Right renal pelvis (tissue), 4 donors: ENCODE measurements at places on chromosomes 7 and 10. TPM values are rescaled to one million over a fixed set of nuclear protein-coding genes. Genes with fewer than 3 reads are reported as not detected.

GRCh38 chr10:93941606-93942005 is 47.8 kb downstream of the SLC35G1 start:
- no peak for DNase-seq

GRCh38 chr10:27541796-27542729 is 38.0 kb downstream of the RAB18 start:
- no peak for DNase-seq

DNA sequence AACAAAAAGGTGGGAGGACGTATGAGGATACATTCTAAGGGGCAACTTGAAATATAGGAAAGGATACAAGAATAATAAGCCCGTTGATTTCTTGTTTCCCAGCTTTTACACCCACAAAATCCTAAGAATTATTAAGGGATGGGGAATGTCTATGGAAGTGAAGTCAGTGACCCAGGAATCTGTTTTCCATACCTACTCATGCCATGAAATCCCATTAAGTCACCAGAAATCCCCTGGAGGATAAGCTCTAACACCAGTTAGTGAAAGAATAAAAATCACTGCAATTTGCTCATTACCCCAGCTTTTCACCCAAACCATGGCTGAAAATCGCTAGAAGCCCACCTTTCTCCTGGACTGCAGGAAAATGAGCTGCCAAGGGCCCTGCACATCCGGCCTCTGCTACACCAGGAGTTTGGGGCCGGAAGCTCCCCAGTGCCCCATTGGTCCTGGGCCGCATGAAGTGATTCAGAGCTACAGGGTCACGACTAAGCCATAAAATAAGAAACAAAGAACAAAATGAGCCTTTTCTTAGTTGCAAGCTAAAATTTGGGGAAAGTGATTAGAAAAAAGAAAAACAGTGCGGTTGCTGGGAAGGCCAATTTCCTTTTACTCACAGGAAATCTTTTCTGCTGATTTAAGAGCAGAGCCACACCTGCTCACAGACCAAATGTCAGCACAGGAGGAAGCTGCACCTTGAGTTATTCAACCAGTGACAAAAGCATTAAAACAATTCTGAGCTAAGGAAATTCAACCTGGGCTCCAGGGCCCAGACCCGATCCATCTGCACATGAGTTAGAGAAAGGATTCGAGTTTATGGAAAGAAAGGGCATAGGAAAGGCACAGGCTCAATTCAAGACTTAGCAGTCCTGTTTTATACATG is 40.3 kb downstream of the HIPK2 start:
- DNase-seq, result no peak

DNA sequence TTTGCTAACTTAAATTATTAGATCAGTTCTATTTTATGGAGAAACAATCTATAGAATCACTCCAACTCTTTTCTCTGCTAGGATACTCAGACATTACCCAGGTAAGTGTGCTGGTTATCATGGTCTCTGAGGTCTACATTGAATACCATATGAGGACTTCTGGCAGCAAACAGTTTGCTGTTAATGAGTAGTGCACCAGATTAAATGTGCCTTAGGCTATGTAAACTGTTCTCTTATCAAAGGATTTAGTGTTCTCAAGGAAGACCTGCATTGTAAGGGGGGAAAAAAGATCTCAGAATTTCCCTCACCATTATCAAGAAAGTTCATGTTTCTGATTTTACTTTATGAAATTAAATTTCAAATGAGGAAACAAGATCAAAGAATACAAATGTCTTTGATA is 107.5 kb downstream of the ITGB8 start:
- no peak for DNase-seq

GRCh38 chr10:132981173-132981555 is 38.8 kb upstream of the CFAP46 start:
- no peak for DNase-seq

GRCh38 chr7:2384354-2385243 is 18.8 kb upstream of the CHST12 start:
- DNase-seq, result no peak

DNA sequence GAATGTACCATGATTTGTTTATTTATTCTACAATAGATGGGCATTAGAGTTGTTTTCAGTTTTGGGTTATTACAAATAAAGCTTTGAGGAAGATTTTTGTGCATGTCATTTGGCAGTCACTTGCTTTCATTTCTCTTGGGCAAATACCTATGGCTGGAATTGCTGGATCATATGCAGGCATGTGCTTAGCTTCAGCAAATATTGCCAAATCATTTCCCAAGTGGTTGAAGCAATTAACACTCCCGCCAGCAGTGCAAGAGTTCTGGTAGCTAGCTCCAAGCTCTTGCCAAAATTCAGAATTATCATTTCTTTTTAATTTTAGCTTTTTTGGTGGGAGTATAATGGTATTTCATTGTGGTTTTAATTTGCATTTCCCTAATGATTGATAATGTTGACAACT is 32.9 kb upstream of the PCBD1 start:
- DNase-seq, result no peak

DNA sequence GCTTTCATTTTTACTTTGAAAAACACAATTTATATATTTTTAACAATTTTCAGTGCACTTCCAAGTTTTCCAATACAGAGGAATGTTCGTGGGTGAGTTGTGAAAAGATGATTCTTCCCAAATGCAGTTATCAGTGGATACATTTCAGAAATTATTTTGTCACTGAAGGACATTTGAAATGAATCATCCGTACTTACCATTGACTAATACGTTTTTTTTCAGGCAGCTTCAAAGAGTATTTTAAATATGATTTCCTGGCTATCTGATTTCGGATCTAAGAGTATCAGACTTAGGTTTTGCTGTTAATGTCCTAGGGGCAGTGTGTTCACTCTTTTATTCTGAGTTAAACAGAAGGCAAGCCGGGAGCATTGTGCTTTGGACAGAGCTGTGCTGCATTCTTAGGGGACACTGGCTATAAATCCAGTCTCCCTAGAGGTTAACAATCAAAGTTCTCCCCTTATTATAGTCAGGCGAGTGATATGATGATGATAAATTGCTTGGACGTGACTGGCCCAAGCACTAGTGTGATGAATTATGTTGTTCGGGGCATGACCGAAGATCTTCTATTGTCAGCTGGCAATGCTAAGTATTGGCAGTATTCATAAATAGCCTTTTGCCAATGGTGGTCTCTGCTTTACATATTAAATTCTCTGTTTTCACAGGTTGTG is 4.5 kb downstream of the PTER start:
- DNase-seq, result no peak

SFTPA1 gene
- not detected for polyA plus RNA-seq

MACC1 gene
- polyA plus RNA-seq, result 10.8 TPM

CADPS2 gene
- 58.1 TPM for polyA plus RNA-seq
